T-helper 2 cell (primary cell): ENCODE measurements at places on chromosomes 16 and 17.

- no peak for DNase-seq
Measured at GRCh38 chr17:29577385-29578211, 9.1 kb downstream of the TP53I13 start.

GRCh38 chr16:66752379-66752778, 970 bp upstream of the DYNC1LI2 start:
- no peak for DNase-seq

GRCh38 chr16:81333356-81333755, 18.6 kb downstream of the GAN start:
- DNase-seq: no peak

DNA sequence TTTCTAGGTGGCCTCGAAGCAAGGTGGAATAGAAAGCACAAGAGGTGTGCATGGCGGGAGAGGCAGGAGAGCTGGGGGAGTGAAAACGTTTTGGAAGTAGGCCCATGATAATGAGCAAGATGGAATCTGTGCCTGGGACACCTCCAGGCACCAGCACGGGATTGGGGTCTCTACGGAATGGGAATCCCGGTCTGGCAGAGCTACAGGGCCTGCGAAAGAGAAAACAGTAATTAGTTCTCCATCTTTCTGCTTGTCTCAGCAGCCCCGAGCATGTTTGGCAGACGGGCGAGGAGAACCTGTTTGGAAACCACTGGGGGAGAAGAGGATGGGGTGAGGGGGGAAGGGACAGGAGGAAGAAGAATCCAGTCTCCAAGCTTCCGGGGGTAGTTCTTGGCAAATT, 258.7 kb downstream of the SOX9 start:
- no peak for DNase-seq

DNA sequence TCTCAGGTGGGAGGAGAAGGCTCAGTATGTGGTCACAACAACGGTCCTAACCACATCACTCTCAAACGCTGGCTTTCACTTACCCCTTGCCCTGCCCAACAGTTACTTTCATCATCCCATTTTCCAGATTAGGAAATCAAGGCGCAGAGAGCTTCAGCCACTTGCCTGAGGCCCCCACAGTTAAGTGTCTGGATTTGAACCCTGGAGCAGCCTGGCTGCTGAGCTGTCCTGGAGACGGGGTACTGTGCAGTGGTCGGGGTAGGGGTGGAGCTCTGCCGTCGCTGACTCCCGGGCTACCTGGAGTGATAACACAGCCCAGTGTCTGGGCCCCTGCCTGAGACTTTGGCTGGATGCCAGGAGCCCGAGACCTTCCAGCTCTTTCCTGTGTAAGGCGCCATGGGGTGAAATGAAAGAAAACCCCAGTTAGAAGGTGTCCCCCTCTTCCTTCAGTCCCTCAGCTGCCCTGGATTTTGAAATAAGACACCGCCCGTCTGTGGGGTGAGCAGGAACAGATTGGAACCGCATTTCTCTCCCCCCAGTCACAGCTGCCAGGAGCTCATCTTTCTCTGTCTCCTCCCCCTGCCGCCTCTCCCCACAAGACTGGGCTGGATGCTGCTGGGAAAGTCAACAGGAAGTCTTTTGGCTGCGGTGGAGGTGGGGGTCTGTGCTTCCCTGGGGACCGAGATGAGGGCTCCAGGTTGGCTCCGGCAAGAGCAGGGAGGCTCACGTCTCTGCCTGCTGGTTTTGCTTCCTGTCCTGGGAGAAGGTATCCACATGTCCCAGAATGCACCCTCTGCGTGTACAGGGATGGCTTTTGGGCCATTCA, 280.2 kb downstream of the SEC14L1 start:
- DNase-seq: peak; percentile 43

DNA sequence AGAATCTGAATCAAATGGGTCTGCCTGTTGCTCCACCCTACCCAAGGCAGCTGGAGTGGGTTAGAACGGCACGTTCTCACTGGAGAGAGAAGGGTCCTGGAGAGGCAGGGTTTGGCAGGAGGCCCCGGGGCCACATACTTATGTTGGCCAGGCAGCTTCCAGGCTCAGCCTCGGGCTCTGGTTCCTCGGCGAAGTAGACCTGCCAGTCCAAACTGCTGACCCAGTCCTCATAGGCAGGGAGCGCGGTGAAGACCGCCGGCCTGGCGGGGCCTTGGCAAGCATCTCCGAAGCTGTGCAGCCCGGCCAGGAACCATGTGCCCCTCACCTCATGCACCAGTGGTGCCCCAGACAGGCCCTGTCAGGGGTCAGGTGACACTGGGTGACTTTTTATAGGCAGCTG, 4.8 kb downstream of the PRSS53 start:
- no peak for DNase-seq

DNA sequence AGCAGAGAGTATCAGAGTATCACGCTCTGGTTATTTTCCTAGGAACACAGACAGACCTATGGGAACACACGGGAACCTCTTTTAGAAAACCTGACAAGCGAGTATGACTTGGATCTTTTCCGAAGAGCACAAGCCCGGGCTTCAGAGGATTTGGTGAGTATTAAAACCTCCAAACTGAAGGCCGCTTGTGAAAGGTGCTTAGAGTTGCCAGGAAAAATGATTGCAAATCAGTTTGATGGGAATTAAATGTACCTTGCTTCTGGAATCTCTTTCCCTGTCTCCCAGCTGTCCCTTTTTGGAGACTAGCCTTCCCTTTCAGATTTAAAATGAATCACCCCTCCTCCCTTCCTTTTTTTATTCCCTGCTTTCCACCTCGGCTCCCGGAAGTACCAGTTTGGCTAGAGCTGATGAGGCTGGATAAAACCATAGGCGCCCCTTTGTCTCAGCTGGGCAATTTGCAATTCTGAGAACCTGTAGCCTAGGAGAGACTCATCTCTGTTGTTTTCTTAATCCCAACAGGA, 27.3 kb downstream of the KAT7 start:
- no peak for DNase-seq

DNA sequence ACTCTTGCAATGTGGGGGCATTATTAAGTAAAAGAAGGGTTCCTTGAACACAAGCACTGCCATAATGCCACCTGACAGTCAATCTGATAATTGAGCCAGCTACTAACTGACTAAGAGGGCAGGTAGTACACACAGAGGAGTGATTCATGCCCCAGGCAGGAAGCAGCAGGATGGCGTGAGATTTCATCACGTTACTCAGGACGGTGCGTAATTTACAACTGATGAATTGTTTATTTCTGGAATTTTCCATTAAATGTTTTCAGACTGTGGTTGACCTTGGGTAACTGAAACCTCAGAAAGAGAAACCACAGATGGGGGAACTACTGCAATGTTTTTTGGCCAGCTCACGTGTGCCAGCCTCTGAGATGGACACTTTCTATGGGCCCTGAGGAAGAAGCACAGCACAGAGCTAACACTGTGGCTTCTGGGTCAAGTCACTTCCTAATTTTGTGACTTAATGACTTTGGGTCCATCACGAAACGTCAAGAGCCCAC, 46.7 kb downstream of the C17orf67 start:
- DNase-seq: no peak

- DNase-seq: peak; percentile 87
Measured at GRCh38 chr17:64129765-64130558, at the start of gene ERN1. Gene ERN1, minus strand, starts transcription at chr17:64130144. Its CDS starts 115 bp downstream, at chr17:64130029.

- no peak for DNase-seq
Measured at GRCh38 chr17:80907281-80907680, 84.4 kb upstream of the CHMP6 start.

DNA sequence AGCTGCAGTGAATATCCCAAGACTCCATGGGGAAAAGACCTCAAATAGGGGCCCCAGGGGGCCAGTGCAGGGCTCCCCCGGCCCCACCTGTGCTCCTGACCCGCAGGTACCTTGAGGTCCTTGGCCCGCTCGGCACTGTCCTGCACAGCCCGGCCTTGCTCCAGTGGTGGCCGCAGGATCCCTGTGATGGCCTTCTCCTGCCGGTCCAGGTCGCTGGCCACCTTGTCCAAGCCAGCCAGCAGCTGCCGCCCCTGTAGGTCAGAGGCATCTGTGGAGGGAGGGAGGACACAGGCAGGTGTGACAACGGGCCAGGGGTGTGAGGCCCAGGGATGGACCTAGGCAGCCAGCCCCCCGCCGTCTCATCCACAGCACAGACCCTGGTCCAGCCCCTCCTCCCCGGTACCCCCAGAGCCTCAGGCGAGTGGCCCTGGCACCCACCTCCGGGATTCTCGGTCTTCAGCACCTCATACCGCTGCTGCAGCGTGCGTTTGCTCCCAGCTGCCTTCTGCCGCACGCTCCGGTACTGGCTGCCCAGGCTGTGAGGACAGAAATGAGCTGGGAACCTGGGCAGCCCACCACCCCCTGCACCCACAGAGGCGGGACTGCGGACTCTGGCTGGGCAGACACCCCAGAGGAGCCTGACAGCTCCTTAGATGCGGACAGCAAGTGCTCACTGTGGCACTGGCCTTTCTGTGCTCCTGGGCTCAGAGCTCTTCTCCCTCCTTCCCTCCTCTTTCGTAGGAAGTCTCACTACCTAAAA, 43.7 kb downstream of the PPL start:
- no peak for DNase-seq

DNA sequence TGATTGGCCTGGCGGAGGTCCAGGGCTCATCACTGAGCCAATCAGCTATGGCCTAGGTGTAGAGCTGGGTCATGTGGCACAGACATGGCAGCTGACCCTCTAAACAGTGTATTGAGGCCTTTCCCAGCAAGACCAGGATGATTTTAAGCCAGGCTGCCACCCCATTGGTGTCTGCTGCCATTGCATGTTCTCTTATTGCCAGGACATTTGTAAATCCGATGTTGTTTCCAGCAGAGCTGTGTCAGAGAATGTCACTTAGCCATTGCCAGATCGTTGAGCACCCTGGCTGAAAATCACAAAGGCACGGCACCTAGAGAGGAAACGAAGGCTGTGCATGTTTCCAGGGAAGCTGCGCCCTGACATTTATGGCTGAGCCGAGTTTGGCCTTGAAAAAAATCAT, 33.4 kb downstream of the RBFOX1 start:
- no peak for DNase-seq

DNA sequence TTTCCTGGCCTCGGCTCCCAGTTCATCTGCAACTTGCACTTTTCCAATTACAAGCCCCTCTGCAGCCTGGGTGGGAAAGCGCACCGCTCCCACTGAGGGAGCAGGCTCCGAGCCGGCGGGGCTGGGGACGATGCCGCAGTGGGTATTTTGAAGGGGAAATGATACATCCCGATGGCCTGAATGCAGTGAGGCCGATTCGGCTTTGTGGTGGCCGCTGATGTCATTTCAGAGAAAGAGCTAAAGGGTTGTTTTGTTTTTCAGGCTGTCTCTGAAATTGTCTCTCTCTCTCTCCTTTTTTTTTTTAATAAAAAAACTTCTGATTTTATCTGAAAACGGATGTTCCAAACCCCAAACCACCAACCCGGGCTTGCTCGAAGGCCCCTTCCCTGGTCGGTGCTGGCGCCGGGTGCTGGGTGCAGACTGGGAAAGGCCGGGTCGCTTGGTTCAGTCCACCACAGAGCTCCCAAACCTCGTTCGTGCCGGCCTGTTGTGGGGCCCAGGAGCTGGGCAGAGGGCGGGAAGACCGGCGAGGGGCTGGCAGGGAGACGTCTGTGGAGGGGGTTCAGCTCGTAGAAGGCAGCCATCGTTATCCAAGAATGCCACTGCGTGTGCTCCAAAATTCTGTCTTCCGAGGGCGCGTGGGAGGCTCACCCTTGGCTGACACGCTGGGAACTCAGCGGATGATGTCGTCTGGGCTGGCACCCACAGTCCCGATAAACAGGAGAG, 102.8 kb downstream of the FOXL1 start:
- DNase-seq: peak; percentile 13

DNA sequence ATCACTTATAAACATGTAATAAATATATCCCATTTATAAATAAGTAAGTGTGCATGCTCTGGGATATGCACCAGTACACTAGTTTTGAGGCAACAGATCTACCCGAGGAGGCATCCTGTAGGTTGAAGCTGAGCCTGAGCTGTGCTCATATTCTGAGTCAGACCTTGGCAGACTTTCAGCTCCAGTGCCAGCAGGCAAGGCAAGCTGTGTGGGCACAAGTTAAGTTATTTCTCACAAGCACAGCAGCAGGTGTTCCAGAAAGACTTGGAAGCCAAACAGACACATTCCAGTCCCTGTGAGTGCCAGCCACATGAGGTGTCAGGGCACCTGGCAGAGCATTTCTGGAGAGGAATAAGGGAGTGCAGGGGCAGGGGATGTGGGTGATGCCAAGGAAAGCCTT, 1.3 kb upstream of the CLEC19A start:
- DNase-seq: no peak

DNA sequence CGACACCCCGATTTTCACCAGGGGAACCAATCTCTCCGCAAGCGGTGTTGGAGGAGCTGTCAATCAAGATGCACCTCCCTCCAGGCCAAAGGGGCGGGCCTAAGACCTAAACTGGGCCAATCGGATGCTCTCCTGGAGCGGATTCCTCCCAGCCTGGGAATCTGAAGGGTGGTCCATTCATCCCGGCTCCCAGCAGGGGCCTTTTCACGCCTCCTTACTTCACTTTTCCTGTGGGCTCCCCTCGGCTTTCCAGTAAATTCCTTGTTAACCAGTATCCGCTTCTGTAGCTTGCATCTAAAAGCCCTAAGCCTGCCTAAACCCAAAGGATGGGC, 17.1 kb downstream of the C16orf74 start:
- no peak for DNase-seq

GRCh38 chr16:52446080-52446479, 100.9 kb downstream of the TOX3 start:
- DNase-seq: no peak

GRCh38 chr16:70738083-70738977, 52.5 kb upstream of the MTSS2 start:
- no peak for DNase-seq

- DNase-seq: no peak
Measured at GRCh38 chr17:17156511-17156910, 49.6 kb downstream of the PLD6 start.

DNA sequence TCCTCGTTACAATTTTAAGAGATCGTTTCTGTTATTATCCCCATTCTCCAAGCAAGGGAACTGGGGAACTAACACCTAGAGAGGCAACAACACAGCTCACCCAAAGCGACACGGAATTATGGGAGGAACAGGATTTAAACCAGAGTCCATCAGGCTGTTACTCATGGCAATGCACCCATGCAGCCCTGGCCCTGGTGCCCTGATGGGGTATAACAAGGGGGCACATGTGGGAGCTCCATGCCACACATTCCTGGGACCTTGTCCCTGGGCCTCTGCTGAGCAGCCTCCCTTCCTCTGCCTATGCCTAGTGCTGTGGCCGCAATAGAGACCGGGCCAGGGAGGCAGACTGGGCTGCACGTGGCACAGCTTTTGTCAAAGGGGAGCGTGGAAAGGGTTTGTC, 13.3 kb upstream of the RCVRN start:
- no peak for DNase-seq
